ENCODE measurements at places on chromosomes 7 and 10. TPM values are rescaled to one million over a fixed set of nuclear protein-coding genes. Genes with fewer than 3 reads are reported as not detected.

GRCh38 chr10:44325157-44325556, 59.7 kb downstream of the CXCL12 start:
- no peak for DNase-seq

DNA sequence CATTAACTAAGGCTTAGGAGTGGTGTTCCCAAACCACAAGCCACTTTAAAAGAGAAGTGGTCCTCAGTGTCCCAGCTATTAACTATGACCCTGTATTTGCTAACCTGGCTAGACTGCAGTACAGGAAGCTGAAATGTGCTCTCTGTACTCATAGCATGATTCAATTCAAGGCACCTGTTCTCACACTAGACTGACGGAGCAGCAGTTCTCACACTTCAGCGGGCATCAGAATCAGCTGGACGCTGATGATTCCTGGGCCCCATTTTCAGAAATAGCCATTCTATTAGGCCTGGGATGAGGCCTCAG, 24.5 kb upstream of the MSRB2 start:
- DNase-seq, result no peak

DNA sequence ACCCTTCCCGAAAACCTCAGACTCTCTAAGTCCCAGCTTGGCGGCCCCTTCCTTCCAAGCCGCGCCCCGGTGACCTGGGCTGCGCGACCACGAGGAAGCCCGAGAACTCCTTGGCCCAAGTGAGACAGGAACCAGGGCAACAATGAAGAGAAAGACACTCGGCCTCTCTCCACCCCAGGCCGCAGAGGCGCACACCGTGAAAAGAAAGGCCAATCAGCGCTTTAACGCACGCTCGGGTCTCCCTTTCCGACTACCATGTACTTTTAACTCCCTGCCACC, 166.4 kb upstream of the PPP1R3A start:
- DNase-seq, result no peak

DNA sequence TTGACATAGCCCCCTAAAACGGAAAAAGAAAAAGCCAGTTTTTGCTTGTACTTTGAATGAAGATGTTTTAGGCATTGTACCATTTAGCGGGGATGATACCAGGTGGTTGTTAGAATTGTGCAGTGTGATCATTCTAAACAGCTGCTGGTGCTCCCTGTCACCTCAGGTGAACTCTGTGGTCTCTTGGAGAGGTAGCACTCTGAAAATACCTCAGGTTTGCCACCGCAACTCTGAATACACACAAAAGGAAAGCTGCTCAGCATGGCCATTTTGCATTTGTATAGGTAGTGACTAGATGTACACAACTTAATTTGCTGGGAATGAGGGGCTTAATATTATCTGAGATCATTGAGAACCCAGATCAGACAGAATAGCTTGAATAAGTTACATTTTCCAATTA, 52.6 kb downstream of the PLEKHA8 start:
- no peak for DNase-seq

- DNase-seq, result no peak
Observed at GRCh38 chr10:77176232-77176631, 461.4 kb downstream of the KCNMA1 start.

GRCh38 chr10:70905071-70906021, 17.0 kb upstream of the PCBD1 start:
- DNase-seq, result no peak

Gene SVIL
- 5.8 TPM for polyA plus RNA-seq

Gene CASP7
- 7.1 TPM for polyA plus RNA-seq

Gene PNLIPRP2
- polyA plus RNA-seq, result not detected
